Stimulated activated CD4-positive, alpha-beta T cell treated with anti-CD3 and anti-CD28 coated beads, Interleukin-15, amount 100 ng/mL, for 1 hour (primary cell): ENCODE measurements at places on chromosomes 16 and 17.
A peak's percentile ranks its signal among the peaks of the same experiment; 100 is the strongest.

- peak; percentile 34 for DNase-seq
These were observed 157.1 kb downstream of the RGS9 start for GRCh38 chr17:65294181-65294719.

- DNase-seq, result no peak
These were observed 6.7 kb upstream of the CIITA start for GRCh38 chr16:10870137-10870776.

DNA sequence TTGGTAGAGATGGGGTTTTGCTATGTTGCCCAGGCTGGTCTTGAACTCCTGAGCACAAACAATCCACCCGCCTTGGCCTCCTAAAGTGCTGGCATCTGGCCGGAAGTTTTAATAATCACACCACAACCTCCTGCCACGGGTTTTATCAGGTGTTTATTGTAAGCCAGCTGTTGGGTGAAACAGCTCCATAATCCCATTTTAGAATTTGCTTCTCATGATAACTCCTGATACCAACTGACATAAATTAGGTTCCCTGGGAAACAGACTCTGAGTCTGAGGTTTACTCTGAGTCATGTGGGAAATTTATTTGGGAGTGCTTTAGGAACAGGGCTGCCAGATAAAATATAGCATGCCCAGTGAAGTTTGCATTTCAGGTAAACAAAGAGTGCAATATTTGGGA, 122.6 kb upstream of the MED13 start:
- no peak for DNase-seq

DNA sequence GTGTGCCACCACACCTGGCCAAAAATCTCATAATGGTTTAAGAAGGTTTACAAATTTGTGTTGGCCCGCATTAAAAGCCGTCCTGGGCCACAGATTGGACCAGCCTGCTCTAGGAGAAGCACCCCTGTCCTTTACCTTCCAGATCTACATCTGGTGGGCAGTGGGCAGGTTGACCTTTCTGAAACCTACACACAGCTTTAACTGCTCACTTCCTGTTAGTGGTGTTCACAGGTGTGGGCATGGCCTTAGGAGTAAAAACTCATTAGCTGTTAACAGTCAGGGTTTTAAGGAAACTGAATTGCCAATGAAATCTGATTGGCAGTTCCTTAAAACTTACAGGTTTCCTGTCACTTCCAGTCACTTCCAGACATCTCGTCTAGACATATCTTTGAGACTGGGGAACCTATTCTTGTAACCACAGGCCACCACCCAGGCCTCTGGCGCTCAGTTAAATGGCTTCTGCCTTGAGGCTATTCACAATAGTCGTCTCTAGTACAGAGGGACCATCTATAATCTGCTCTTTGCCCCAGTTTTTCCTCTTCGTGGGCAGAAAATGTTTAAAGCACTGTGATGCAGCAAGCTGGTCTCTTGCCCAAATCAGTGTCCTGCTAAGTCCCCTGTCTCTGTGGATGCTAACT, 29.3 kb downstream of the GNGT2 start:
- DNase-seq, result no peak

DNA sequence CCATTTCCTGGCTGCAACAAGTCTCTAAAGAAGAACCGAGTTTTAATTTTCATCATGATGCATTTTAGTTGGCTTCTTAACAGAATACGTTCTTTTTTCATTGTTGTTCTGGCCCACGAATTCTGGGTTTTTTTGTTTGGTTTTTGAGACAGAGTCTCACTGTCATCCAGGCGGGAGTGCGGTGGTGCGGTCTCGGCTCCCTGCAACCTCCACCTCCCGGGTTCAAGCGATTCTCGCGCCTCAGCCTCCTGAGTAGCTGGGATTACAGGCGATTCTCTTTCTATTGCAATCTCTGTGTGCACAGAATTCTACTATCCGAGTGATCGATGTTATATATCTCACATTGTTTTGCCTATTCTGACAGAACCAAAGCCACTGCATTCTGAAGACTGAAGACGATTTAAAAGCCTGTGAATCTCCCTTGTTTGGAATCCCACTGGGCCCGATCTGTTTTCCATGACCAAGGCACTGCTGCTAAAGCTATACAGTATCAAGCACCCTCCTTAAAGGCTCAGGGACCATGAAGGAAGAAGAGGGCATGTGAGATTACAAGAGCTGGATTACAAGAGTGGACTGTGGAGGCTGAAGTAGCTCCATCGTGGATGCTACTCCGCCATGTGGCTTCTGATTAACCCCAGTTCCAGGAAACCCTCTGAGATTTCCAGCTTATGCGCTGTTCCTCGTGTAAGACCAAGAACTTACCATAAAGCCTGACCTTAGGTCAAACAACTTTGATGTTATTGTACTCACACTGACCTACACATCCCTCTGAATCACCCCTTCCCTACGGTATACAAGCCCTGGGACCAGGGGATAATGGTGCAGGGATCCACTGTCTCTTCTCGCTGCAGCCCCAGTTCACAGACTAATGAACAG, 44.3 kb downstream of the ADCY9 start:
- no peak for DNase-seq

DNA sequence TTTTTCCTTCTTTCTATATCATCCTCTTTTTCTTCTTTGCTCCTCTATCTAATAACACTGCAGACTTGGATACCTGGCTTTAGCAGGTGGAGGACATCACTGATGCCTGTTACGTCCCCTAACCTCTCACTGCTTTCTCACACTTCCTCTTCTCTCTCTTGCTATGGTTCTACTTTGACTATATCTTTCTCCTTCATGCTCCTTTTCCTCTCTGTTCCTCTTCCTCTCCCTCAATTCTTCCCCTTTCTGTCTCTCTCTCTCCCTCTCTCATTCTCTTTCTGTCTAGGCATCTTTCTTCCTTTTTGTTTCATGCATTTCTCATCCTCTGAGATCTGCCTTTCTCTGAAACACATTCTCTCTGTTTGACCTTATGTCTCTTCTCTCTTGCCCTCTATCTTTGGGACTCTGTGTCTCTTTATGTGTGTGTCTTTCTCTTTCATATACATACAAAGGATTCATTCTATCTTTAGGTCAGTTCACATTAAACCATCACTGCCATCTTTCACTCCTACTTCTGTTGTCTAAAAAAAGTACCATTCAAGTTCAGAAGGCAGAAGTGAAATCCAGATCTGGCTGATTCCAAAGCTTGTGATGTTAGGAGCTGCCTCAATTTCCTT, 353.7 kb downstream of the SHISA9 start:
- no peak for DNase-seq

DNA sequence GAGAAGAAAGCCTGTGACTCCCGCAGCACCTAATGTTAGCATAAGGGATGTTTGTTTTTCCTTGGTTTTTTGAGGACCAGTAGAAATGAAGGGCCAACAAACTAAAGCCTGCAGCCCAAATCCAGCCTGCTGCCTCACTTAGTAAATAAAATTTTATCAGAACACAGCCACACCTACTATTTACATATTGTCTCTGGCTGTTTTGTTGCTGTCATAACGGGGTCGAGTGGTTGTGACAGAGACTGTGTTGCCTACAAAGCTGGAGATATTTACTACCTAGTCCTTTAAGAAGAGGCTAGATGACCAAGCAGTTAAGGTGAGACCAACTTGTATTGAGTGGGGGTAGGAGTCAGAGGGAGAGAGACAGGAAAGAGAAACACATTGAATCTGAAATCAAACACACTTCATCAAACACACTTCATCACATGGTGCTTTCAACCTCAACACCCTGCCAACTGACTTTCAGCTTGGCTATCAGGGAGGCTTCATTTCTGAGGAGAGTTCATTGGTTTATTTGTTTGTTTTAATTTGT, 546.3 kb upstream of the CDH11 start:
- no peak for DNase-seq

- DNase-seq, result no peak
These were observed 609 bp upstream of the ZNF750 start for GRCh38 chr17:82840431-82840831.

GRCh38 chr16:12026741-12027490, 50.4 kb downstream of the SNX29 start:
- no peak for DNase-seq

DNA sequence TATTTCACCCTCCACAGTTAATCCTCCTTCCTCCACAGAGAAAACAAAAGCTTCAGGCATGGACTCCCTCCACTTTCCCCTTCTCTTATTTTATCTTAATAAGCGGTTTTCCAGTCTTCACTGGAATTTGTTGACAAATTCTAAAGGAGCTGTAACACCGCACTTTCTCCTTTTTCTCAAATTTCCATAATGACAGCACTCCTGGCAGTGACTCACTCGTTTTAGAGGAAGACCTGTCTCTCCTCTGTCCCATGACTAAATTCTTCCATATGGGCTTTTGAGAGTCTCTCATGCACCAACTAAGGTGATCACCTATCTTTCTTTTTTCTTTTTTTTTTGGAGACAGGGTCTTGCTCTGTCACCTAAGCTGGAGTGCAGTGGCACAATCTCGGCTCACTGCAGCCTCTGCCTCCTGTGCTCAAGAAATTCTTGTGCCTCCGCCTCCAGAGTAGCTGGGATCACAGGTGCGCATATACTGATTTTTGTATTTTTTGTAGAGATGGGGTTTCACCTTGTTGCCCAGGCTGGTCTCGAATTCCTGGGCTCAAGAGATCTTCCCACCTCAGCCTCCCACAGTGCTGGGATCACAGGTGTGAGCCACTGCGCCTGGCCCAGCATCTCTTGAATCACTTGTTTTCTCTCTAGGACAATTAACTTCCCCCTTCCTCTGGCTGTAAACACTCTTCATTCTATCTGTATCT, 7.7 kb downstream of the ITGAM start:
- DNase-seq, result no peak

GRCh38 chr16:88690341-88691128, 4.2 kb upstream of the SNAI3 start:
- no peak for DNase-seq

GRCh38 chr16:23015580-23015979, 133.7 kb downstream of the USP31 start:
- no peak for DNase-seq

DNA sequence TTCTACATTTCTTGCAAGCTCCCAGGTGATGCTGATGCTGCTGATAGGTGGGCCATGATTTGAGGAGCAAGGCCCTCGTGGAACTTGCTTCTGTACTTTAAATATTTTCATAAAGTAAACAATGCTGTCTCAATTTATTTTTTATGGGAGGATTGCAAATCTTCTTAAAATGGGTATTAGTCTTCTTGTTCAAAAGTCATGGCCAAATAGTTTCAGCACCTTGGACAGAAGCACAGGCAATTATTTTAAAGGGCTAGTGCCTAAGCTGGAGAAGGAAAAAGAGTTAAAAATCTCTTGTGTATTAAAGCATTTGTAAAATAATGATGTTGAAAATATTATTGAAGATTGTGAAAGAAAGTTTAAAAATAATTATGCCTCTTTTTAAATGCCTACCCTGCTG, 50.5 kb downstream of the GPR139 start:
- DNase-seq, result no peak

GRCh38 chr16:84933774-84934631, 77.3 kb downstream of the ZDHHC7 start:
- no peak for DNase-seq
